ENCODE measurements at places on chromosomes 2 and 18.

GRCh38 chr2:86704459-86704971 is 15.6 kb upstream of the RMND5A start:
- DNase-seq = peak; percentile 45

DNA sequence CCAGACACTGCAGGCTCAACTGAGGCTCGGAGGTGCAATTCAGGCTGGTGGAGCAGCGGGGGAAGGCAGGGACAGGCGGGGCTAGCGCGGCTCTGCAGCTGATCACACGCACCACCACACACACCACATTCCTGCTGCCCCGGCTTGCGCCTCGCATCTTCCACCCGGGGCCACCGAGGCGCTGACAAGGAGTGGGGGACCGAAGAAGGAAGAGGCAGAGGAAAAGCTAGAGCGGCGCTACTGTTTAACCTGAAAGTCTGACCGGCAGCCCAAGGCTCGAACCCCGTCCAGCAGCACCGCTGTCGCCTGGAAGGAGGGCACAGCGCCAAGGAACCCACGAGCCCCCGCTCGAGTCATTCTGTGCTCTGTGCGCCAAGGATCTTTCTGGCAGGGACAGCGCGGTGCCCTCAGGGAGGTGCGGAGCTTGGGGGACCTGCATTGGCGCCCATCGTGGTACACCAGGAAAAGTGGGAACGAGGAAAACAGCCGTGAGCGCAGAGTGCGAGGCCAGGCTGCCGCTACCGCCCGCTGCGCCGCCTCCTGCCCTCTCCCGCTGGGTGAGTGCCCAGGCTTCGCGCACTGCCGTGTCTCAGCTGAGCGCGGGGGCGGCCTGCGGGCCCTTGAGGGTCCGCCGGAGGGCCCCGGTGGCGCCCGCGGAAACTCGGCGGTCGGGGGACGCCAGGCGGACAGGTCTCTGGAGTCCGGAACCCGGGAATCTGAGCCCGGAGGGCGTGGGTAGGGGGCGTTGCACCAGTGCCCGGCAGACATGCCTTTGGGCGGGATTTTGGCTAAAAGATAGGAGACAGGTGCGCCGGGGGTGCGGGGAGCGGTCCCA is 860 bp upstream of the KCNJ3 start:
- DNase-seq = no peak

DNA sequence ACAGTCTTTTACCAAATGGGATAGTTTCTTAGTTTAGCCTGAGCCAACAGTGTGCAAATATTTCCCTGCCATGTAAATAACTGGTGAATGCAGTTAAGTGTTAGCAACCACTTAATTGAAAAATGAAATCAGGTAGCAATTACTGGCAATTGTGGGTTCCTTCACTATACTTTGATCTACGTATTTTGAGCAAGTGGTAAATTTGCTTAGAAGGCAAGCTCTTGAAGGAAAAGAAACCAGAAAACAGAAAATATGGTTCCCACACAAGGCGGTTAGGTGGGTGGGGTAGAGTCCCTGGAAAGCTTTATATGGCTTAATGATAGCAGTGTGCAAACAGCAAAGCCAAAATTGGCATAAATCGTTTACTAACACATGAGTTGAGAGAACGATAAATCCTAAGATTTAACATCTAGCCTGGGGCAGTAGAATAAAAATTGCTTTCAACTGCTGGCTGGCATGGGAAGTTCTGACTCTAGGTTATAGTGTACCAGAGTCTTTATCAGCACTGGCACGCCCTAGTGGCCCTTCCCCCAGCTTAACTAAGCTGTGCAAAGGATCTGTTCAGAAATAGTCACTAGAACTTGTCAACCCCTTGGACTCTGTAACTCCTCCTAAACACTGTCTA is 17.0 kb downstream of the SLC9A2 start:
- no peak for DNase-seq

DNA sequence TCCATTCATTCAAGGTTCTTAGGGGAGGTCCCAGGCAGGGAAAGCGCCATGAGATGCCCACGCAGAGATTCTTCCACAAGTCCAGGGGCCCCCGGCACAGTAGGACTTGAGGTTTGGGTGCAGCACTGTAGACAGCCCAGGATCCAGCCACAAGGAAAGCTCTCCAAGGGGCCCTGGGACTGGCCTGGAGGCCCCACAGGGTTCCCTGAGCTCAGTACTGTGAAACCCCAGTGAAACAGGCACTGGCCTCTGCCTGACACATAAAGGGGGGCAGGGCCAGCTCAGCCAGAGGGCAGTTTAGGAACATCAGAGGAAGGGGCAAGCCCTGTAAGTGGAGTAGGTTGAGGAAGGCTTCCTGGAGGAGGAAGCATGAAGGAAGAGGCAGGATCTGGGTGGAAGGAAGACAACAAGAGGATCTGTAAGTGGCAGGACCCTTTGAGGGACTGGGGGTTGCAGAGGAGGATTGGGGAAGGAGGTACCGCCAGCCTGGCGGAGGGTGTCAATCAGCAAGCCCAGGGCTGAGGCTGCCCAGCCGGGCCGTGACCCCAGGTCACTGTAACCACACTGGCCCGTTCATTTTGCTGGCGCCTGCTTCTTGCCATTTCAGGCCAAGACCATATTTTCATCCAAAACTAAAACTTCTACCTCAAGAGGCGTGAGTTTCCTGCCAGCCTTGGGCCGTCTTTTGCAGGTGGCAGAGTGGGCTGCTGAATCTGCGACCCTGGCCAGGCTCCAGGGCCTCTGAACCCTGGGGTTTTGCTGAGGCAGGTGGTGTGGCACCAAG is 175.2 kb downstream of the SMAD7 start:
- DNase-seq = no peak

Measured in AG04449 (cell line).